IMR-90 (cell line): ENCODE measurements at places on chromosomes 16 and 17. TPM values are rescaled to one million over a fixed set of nuclear protein-coding genes. Genes with fewer than 3 reads are reported as not detected.

The TBL3 gene
- 60.8 and 61.5 TPM in 2 replicates for polyA plus RNA-seq

GRCh38 chr17:37465069-37465616 is 24.5 kb upstream of the DUSP14 start:
- peak; percentile 72 for DNase-seq

- no peak for DNase-seq
Measured at GRCh38 chr17:28475151-28475900, 1.9 kb downstream of the SLC13A2 start.

- DNase-seq = peak; percentile 76
Measured at GRCh38 chr17:65123757-65124675, 13.2 kb upstream of the RGS9 start.

The RHBDF1 gene
- 86.6 and 92.3 TPM in 2 replicates for polyA plus RNA-seq

GRCh38 chr17:79095345-79096055 is 20.9 kb downstream of the ENGASE start:
- no peak for DNase-seq

The HBA2 gene
- polyA plus RNA-seq = not detected in 2 replicates

DNA sequence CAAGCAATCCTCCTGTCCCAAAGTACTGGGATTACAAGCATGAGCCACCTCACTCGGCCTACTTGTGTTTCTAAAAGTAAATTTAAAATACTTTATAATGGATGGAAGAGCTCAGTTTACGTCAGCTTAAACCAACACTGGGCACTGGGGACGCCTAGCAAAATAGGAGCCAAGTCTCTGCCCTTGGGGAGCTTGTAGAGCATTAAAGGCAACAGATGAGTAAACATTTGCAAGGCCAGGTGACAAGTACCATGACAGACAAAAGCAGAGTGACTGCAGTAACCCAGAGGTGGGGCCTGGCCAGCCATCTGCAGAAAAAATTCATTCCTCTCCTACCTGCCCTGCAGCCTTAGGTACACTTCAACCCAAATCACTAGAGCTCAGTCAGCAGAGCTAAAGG is 12.1 kb upstream of the NLK start:
- DNase-seq = no peak

DNA sequence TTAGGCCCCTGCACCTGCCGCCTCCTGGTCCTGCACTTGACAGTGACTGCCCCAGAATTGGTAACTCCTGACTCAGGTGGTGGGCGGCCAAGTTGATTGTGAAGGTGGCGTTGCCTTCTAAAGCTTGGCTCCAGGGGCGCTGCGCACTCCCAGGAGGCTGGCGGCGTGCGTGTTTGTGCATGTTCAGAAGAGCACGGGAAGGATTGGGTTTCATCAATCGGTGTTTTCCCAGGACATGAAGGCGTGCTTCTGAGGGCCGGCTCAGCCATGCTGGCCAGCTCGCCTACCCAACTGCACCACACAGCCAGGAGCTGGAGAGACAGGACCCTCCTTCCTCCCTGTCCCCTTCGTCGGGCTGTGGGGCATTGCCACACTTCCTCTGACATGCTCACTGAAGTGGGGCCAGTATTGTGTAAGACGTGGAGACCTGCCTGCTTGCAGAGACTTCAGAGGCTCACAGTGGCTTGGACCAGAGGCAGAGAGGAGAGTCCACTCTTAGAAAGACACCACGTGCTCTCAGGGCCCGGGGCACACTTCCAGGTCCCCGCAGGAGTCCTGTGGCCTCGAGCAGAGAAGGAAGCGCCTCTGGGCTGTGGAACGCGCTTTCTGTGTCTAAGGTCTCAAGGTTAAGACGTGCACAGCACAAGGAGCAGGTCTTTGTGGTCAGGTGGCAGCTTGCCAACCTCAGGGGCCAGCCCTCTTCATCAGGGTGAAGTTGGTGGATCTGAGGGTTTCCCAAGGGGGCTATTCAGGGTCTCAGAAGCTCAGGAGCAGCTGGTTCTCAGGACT is 2.8 kb downstream of the RAB40C start:
- DNase-seq = no peak

- DNase-seq = no peak
Measured at GRCh38 chr16:2238150-2238837, 2.0 kb downstream of the DNASE1L2 start.

- no peak for DNase-seq
Measured at GRCh38 chr16:29927070-29927905, 1.3 kb upstream of the KCTD13 start.

The NLGN2 gene
- polyA plus RNA-seq = 36.7 and 38.1 TPM in 2 replicates

The TMEM204 gene
- 12.3 and 13.2 TPM in 2 replicates for polyA plus RNA-seq

The TPSB2 gene
- polyA plus RNA-seq = not detected in 2 replicates

- DNase-seq = no peak
Measured at GRCh38 chr16:15729152-15729551, 79.1 kb downstream of the NDE1 start.
